ENCODE measurements at places on chromosomes 12 and 14. TPM values are rescaled to one million over a fixed set of nuclear protein-coding genes. Genes with fewer than 3 reads are reported as not detected.
A peak's percentile ranks its signal among the peaks of the same experiment; 100 is the strongest.

DNA sequence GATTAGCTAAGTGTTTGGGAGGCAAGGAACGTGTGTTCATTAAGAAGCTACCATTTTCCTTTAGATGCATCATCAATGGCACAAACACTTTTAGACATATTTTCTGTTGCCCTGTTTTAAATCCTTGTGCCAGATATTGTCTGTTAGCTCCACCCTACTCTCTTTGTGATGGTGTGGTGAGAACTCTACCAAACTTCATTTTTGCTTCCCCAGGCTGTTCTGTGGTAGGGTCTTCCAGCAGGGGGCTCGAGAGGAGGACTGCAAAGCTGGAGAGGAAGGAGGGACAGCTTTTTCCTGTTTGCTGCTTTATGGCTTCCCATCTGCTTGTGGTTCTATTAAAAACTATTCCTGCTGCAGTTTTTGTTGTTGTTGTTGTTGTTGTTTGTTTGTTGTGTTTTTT lies 23.8 kb upstream of the STRAP start:
- no peak for DNase-seq

- DNase-seq = no peak
Observed at GRCh38 chr14:100440207-100440631, 117.1 kb downstream of the SLC25A47 start.

GRCh38 chr12:66013224-66013623 lies 117.3 kb downstream of the LLPH start:
- no peak for DNase-seq

GRCh38 chr12:107702106-107702505 lies 16.5 kb downstream of the PWP1 start:
- DNase-seq = no peak

GRCh38 chr14:78829274-78829673 lies 659.1 kb downstream of the NRXN3 start:
- DNase-seq = no peak

DNA sequence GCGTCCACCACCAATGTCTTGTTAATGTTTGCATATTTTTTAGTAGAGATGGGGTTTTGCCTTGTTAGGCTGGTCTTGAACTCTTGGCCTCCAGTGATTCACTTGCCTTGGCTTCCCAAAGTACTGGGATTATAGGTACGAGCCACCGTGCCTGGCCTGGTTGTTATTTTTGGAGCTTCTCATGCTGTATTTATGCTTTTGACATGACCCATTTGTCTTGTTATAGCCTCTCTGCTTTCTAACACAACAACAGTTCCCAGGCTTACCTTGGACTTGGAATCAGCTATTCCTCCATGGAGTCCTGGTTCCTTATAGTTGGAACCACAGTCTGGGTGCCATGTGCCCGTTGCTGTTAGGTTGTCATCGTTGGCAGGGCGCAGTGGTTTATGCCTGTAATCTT lies 29.7 kb downstream of the ZNF410 start:
- DNase-seq = no peak

DNA sequence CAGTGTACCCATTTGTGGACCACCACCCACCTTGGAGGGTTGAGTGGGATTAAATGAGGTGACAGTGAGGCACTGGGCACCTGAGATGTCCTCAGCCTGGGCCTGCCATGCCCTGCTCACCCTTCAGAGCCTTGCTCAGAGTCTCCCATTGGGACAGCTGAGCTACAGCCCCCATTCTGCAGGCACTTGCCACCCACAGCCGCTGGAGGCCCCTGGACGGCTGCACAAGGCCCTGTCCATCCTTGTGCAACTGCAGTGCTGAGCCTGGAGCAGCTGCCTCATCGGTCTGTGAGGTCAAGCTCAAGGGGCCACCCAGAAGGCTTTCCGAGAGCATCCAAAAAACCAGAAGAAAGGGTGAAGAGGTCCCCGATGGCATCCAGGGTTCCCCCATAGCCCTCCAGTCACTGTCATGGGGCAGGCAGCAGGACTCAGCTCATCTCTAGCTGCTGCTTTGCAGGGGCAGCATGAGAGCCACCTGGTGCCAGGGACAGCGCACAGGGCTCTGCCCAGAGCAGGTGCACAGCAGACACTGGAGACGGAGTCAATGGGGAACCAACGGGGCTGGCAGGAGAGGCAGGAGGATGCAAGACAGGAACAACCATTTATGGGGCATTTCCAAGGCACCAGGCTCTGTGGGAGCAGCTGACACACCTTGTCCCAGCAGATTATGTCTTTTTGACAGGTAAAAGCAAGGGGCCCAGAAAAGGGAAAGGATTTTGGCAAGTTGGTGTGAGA lies 84.6 kb downstream of the ARL6IP4 start:
- no peak for DNase-seq

DNA sequence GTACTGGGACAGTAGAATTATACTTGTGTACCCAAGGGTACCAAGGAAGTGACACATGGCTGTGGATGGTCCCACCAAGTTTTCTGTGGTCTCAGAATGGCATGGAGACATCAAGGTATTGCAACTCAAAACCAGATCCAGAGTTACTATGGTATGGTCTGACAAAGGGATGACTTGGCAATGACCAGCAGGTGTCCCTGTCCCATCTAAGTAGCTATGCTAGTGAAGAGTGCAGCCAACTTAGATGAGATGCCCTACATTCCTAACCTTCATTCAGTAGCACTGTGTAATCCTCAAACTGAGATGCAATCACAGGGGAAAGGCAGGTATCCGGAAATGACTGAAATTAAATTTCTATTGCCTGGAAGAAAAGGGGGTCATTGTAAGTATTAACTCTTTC lies 188.7 kb upstream of the TMEM260 start:
- no peak for DNase-seq

DNA sequence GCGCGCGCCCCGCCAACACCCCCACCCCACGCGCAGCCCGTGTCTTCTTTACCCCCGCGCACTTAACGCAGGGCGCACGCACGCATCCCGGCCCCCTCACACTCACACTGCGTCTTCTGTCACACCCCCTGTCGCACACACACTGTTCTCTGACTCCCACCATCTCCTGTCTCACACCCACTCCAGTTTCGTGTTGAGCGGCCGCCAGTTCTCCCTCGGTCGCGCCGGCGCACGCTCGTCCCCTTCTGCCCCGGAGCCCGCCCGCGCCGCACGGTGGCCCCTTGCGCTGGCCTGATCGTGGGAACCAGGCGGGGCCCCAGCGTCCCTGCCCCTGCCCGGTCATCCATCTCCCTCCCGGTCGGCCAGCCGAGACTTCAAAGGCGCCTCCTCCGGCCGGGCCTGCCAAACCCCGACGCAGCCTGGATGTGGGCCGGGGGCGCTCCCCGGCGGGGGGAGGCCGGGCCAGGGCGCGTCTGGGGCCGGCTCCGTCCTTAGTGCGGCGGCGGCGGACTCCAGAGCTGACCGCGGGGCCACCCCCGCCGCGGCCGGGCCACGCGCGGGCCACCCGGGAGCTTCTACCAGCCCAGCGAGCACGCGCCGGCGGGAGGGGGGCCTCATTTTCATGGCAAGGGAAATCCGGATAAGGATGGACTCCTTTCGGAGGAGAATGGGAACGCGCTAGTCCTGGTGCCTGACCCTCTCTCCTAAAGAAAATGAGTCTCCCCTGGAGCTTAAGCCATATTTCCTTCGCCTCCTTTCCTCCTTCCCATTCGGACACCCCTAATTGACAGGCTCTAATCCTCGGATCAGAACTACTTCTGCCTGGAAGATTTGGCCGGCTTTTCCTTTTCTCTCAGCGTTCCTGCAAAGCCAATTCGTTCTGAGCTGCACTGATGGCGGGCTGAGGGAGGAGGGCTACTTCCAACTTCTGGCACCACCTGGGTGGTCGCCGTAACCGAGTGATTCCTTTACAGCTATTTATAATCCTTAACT lies 82.0 kb upstream of the HMGA2 start:
- no peak for DNase-seq

Gene ADAMTS20
- not detected for total RNA-seq

Gene SDR9C7
- not detected for total RNA-seq

GRCh38 chr14:100332797-100333196 lies 9.7 kb downstream of the SLC25A47 start:
- no peak for DNase-seq

DNA sequence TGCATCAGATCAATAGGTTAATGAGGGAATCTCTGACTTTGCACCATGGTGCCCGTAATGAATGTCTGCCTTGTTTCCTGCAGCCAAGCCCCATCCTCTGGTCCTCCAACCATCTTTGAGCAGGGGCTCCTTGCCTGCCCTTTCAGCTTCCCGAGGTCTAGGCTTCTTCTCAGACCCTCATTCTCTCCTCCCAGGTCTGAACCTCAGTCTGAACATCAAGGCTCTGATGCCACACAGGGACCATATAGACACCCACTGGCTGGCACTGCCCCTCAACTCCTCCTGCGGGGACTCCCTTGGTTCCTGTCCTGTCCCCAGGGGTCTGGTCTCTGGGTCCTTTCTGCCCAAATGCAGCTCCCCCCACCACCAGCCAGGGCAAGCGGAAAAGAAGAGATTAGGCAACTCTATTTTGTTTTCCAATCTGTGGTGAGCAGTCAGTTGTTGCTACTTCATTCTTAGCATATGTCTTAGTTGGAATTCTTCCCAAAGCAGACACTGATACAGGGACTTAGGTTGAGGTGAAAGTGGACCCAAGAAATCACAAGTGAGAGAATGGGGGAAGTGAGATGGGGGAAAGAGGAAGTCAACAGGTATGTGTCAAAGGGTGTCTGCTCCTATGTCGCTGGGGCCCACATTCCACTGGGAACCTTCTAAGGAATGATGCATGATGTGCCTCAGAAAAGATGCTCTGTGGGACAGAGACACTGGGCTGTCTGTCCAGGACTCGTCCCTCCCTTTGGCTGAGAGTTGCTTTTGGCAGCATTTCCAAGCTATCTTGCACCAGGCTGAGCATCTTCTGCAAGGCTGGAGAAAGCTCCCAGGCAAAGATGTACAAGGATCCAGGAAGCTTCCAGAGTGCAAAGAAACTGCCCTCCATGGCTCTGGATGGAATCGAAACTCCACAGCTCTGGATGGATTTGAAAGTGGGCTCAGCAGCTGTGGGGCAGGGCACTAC lies 1096.5 kb upstream of the TMEM132C start:
- DNase-seq = no peak

GRCh38 chr12:52637299-52637698 lies 14.7 kb downstream of the KRT2 start:
- DNase-seq = no peak

GRCh38 chr12:89327486-89328094 lies 24.7 kb downstream of the DUSP6 start:
- DNase-seq = no peak

DNA sequence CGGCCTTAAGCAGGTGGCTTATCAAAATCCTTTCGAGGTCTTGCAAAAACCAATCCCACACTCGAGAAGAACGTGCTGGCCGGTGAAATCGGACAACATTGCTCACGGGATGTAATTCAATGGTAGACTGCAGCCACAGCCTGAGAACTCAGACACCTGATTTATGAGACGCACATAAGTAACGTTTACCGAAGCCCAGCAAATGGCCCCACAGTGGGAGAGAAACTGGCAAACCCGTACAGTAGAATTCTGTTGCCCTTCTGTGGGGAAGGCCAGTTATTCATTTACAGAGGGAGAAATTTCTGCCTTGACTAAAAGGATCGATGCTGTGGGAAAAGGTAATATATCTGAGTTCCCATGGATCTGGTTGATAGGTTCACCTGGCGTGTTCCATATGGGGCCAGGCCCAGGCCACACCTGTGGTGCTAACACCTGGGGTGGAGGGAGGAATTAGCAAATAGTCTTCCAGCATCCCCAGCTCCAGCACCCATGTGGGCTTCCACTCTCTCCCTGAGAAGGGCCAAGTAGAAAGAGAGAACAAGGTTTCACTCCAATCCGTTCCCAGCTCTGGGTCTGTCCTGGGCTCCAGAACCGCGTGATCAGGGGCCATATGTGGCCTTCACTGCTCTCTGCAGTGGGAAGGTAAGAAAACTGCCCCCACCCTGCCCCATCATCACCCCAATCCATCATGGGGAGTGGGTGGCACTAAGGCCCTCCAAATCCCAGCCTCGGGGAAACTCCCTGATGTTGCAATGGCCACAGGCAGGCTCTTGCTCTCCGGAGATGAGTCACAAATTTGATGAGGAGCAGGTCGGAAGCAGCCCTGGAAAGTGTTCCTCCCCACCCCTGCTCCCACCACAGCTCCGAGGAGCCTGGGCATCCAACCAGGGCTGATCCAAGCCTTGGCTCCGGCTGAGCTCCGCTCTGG lies 12.7 kb downstream of the BDKRB1 start:
- no peak for DNase-seq

- DNase-seq = no peak
Observed at GRCh38 chr14:95703805-95704204, 10.1 kb downstream of the TCL1A start.

Gene CSRP2
- 2.8 TPM for total RNA-seq

DNA sequence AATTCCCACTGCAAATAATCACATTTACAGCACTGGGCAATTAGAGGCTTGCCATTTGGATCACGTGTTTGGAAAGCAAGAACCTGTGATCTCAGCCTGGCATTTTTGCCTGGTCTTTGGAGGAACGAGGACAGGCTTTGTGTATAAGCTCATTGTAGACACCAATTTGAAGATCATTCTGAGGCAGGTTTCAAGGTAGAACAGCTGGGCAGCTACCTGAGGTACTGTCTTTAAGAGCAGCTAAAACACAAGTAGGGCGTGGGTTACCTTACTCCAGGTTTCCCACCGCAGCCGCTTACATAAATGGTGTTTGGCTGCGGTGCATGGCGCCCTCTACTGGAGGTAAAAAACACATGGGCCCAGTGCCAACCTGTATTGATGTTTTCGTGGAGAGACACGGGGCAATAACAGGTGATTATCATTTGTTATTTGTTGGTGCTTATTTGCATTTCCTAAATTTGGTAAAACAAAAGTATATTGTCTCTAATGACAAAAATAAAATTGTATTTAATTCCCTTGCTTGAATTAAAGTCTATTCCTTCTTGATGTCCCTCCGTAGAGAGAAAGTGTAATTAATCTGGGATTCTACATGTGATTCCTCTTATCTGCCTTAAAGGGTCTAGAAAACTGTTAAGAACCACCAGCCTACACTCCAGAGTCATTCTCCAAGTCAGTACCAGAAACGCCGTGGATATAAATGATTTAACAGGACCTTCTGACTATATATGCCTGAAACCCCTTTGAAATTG lies 69.7 kb downstream of the SVOP start:
- DNase-seq = peak; percentile 27

- DNase-seq = no peak
Observed at GRCh38 chr14:103191844-103192243, 68.6 kb downstream of the TNFAIP2 start.

DNA sequence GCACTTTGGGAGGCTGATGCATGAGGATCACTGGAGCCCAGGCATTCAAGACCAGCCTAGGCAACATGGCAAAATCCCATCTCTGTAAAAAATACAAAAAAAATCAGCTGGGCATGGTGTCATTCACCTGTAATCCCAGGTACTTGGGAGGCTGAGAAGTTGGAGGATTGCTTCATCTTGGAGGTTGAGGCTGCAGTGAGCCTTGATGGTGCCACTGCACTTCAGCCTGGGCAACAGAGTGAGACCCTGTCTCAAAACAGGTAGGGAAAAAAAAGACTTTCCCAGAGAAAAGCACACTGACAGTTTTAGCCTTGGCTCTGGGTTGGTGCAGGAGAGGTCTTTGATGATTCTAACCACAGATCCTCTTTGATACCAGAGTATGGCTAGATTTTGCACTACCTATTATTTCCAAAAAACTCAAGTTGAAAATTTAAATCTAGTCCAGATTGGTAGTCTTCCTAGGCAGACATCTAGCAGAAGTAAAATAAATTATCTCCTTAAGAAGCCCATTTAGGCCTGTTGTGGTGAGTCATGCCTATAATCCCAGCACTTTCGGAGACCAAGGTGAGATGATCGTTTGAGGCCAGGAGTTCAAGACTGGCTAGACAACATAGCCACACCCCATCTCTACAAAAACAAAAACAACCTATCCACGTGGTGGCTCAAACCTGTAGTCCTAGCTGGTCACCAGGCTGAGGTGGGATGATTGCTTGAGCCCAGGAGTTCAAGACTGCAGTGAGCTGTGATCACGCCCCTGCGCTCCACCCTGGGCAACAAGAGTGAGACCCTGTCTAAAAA lies 18.6 kb downstream of the LARP4 start:
- no peak for DNase-seq

Gene PTPRO
- not detected for total RNA-seq
